ENCODE measurements at places on chromosomes 7 and 10. TPM values are rescaled to one million over a fixed set of nuclear protein-coding genes. Genes with fewer than 3 reads are reported as not detected.

The IFIT1B gene
- total RNA-seq = not detected

The DNAJC1 gene
- 25.0 TPM for total RNA-seq

GRCh38 chr10:49500412-49500811, 38.5 kb downstream of the ERCC6 start:
- H3K27me3 ChIP-seq = no peaks in the 10 kb centered on the region
- no peak overlapping the region for H3K27ac ChIP-seq
- H3K4me3 ChIP-seq = no peak overlapping the region
- peaks cover 29% of the 10 kb centered on the region for H3K36me3 ChIP-seq
- DNase-seq = no peak

The PRKAR2B gene
- total RNA-seq = 3.5 TPM

DNA sequence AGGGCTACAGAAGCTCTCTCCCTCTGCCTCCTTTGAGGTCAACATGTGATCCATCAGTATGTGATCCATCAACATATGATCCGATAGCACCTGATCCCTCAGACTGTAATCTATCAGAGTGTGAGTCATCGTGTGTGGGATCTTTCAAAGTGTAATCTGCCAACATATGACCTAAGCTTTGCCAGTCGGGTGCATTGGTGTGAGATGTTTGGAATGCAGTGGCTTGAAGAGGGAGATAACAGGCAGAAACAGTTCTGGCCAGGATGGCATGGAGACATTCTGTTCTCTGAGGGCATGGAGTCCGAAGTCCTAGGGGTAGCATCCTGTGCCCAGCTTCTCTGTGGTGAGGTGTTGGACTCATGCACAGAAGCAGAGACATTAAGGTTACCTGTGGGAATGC, 217.7 kb upstream of the ETV1 start:
- H3K4me1 ChIP-seq = no peaks in the 10 kb centered on the region
- H3K36me3 ChIP-seq = no peaks in the 10 kb centered on the region
- no peak overlapping the region for H3K27ac ChIP-seq
- no peak overlapping the region for H3K4me3 ChIP-seq
- H3K27me3 ChIP-seq = no peaks in the 10 kb centered on the region

DNA sequence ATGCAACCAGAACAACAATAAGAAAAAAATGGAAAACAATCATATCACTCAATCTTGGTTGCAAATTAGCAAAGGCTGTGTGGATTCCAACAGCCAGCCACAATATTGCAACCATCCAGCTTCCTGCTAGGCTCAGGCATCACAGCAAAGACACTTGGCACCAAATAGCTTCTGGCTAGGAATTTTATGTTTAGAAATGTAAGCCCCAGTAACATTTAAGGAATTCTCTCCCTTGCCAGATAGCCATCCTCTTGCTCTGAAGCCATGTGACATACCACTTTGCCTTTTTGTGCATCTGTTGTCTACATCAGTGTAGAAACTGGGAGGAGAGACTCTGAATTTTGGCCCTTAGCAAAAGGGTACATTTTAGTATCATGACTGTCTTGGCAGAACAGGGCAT, 22.2 kb downstream of the MKX start:
- peaks cover 98% of the 10 kb centered on the region for H3K4me1 ChIP-seq
- peak overlapping the region; percentile 68 for H3K27ac ChIP-seq
- H3K27me3 ChIP-seq = peaks cover 4% of the 10 kb centered on the region

- no peak for DNase-seq
- peaks cover 2% of the 10 kb centered on the region for H3K27me3 ChIP-seq
- H3K4me3 ChIP-seq = no peak overlapping the region
- H3K4me1 ChIP-seq = peaks cover 64% of the 10 kb centered on the region
- H3K36me3 ChIP-seq = no peaks in the 10 kb centered on the region
Measured at GRCh38 chr10:77906951-77907421, 19.6 kb downstream of the DLG5 start.

The WASHC2A gene
- total RNA-seq = 47.6 TPM

DNA sequence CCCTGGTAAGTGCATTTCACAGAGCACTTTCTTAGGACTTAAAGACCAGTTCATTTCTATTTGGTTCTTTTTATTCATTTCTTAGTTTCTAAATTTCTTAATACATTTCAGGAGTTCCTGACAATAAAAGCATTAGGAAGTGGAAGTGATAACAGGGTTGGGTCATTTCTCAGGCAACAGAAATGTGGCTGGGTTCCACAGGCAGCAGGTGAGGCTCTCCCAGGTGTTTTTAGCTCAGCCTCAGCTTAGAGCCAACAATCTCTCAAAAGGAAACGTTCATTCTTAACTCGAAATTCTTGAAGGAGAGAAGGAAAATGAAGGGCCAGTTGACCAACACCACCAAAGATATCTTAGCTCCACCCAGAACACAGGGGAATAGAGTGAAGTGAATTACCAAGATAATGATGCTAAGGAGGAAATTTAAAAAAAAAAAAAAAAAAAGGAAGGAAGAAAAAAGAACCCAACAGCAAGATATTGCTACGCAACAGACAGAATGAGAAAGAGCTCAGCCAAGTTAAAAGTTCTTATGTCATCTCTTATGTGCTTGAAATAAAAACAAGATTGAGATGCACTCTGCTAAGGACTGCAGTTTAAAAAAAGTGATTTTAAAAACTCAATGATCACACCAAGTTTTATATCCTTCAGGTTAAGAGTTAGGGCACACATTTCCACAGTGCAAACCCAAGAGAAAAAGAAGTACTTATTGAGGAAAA, 230.1 kb downstream of the GLI3 start:
- no peak overlapping the region for H3K27ac ChIP-seq
- H3K27me3 ChIP-seq = no peaks in the 10 kb centered on the region
- no peak overlapping the region for H3K4me3 ChIP-seq
- peaks cover 13% of the 10 kb centered on the region for H3K4me1 ChIP-seq

DNA sequence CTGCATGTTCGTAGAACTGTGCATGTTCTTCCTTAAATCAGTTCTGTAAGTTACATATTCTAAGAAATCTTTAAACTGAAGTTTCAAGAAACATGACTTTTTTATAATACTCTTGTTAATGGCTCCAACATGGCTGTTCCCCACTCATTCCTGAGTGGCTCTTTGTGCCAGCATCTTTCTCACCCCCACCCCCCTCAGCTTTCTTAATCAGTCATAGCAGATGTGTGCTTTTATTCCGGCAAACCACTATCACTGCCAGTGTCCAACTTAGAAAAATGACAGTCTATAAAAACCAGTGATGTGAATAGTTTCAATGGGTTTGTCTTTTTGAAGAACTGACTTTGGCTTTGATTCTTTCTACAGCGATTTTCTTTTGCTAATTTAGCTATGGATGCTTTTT, 37.6 kb downstream of the PITRM1 start:
- H3K4me1 ChIP-seq = peaks cover 6% of the 10 kb centered on the region
- H3K36me3 ChIP-seq = peaks cover 61% of the 10 kb centered on the region
- no peak overlapping the region for H3K4me3 ChIP-seq

- DNase-seq = no peak
- H3K27ac ChIP-seq = no peak overlapping the region
- no peaks in the 10 kb centered on the region for H3K4me1 ChIP-seq
- H3K4me3 ChIP-seq = no peak overlapping the region
Measured at GRCh38 chr7:51647931-51648351, 331.3 kb upstream of the COBL start.

The PRKCQ gene
- not detected for total RNA-seq

The FAM237B gene
- total RNA-seq = not detected

All from HFFc6 (cell line).